ENCODE measurements at places on chromosomes 13 and 19. TPM values are rescaled to one million over a fixed set of nuclear protein-coding genes. Genes with fewer than 3 reads are reported as not detected.
A peak's percentile ranks its signal among the peaks of the same experiment; 100 is the strongest.

GRCh38 chr19:51701468-51702100, 8.5 kb downstream of the SPACA6 start:
- DNase-seq, result no peak

Gene EDNRB
- not detected for total RNA-seq

- no peak for DNase-seq
These were observed 1.2 kb upstream of the DPY19L3 start for GRCh38 chr19:32404213-32404932.

Gene CACNG8
- total RNA-seq, result 0.15 TPM

Gene NHLRC3
- total RNA-seq, result 10.6 TPM

- DNase-seq, result no peak
These were observed 386.0 kb upstream of the ATXN8OS start for GRCh38 chr13:69721631-69722030.

GRCh38 chr13:106521095-106521799, 14.2 kb downstream of the EFNB2 start:
- peak; percentile 66 for DNase-seq

Gene TEX101
- total RNA-seq, result not detected

GRCh38 chr13:108226184-108226583, 8.0 kb downstream of the ABHD13 start:
- DNase-seq, result no peak

DNA sequence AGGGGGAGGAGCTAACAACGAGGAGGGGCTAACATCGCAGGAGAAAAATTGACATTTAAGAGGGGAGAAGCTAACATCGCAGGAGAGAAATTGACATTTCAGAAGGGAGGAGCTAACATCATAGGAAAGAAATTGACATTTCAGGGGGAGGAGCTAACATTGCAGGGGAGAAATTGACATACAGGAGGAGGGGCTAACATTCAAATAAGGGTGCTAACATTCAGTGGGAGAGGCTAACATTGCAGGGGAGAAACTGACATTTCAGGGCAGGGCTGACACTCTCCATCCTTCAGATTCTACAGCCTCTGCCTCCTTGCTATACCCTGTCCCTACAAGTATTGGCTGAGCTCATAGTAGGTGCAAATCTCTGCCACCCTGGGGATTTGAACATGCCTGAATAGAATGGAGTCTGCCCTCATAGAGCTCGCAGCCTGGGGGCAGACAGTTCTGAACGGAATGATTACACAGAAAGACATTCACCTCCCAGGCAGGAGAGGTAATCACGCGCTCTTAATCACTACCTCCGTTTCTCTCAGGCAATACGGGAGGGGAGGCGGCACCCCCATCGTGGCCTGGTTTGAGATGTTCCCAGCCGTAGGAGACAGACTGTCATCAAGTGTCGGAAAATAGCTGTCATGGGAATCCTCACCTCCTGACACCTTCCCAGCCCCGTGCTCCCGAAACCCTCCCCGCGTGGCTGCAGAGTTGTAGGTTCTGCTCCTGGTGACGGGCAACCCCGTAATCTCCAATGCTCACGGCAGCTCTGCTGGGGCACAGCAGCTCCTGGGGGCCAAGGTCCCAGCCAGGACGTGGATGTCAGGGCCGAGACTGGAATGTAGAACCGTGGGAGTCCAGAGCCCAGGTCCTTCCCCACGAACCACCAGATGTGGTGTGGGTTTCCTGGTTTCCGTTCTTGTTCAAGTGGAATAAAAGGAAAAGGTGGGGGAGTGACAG, 9.5 kb downstream of the GPR32 start:
- DNase-seq, result no peak

- DNase-seq, result no peak
These were observed 170.0 kb downstream of the COL4A1 start for GRCh38 chr13:110136660-110137585.

Data from PC-3 (cell line).